ENCODE measurements at places on chromosomes 3 and 15. TPM values are rescaled to one million over a fixed set of nuclear protein-coding genes. Genes with fewer than 3 reads are reported as not detected.

The FGF7 gene
- 22.2 TPM for polyA plus RNA-seq

The GOLGA8T gene
- polyA plus RNA-seq = not detected

The ZNF621 gene
- 11.0 TPM for polyA plus RNA-seq

The THPO gene
- 1.6 TPM for polyA plus RNA-seq

The PLSCR4 gene
- 22.4 TPM for polyA plus RNA-seq

The GPR62 gene
- 0.43 TPM for polyA plus RNA-seq

The C3orf85 gene
- polyA plus RNA-seq = not detected

The LCTL gene
- 0.12 TPM for polyA plus RNA-seq

The GOLGA8J gene
- polyA plus RNA-seq = 0.38 TPM

The MESP2 gene
- polyA plus RNA-seq = 0.65 TPM

The SIDT1 gene
- 1.5 TPM for polyA plus RNA-seq

The HGD gene
- 0.10 TPM for polyA plus RNA-seq

The PDE8A gene
- 18.5 TPM for polyA plus RNA-seq

The FBXO40 gene
- polyA plus RNA-seq = 2.3 TPM

GRCh38 chr15:27884726-27885125, 214.4 kb downstream of the OCA2 start:
- DNase-seq = peak; percentile 20

DNA sequence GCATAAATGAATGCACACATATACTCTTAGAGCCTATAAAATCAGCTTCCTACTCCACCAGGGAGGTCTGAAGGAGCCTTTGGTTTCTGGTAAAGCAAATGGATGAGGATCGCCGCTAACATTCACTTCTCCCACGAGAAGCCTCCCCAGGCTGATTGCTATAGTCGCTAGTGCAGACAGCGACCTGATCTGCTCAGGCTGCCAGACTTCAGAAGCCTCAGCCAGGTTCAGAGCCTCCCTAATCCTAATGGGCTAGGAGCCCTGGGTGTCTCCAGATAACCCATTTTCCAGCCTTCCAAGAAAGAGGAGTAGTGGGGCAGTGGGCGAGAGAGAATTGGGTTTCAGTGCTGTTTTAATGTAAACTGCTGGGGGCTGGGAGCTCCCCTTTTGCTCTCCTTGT, 35.4 kb downstream of the TPM1 start:
- no peak for DNase-seq

DNA sequence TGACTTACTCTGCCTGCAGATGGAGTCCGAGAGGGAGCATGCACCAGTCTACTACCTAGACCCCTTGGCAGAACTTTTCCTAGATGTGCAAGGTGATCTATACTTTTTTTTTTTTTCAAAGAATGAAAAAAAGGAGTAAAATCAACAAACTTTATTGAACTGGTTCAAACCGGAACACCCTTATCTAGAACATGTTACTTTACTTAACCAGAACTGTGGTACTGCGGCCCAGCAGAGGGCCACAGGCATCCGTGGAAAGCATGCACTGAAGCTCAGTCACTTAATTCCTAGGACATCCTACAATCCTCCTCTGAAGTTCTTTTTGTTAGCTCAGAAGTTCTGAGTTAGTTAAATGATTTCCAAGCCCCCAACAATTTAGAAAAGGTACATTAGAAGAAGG, 21.6 kb downstream of the CHAC1 start:
- DNase-seq = no peak

DNA sequence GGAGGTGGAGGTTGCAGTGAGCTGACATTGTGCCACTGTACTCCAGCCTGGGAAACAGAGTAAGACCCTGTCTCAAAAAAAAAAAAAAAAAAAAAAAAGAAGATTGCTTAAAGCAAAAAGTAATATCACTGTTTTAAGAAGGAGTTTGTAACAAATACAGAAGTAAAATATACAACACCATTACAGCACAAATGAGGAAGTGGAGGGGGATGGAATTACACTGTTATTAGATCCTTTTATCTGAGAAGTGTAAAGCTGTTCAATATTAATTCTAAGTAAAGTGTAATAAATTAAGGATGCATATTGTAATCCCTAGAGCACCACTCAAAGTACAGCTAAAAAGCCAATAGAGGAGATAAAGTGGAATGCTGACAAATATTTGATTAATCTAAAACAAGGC, 47.0 kb upstream of the SNRPA1 start:
- no peak for DNase-seq

DNA sequence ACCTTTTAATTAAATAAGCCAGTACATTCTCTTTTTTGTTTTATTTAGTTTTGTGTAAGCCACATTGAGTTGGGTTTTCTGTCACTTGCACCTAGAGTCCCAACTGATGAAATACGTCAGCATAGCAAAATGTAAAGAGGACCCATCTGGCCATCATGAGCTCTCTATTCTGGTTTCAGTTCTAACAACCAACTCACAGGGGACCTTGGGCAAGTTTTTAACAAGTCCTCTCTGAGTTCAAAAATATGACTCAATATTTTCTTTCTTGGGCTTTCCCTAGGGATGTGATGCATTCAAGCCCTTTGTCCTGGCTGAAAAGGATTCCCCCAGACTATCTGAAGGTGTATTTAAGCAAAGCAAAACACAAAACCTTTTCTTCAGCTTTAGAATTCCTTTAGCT, 32.9 kb downstream of the PLCH1 start:
- DNase-seq = no peak

GRCh38 chr15:76168237-76168984, 108.6 kb downstream of the TMEM266 start:
- DNase-seq = no peak

- DNase-seq = no peak
These were observed 70.0 kb upstream of the CCDC54 start for GRCh38 chr3:107307205-107307604.

DNA sequence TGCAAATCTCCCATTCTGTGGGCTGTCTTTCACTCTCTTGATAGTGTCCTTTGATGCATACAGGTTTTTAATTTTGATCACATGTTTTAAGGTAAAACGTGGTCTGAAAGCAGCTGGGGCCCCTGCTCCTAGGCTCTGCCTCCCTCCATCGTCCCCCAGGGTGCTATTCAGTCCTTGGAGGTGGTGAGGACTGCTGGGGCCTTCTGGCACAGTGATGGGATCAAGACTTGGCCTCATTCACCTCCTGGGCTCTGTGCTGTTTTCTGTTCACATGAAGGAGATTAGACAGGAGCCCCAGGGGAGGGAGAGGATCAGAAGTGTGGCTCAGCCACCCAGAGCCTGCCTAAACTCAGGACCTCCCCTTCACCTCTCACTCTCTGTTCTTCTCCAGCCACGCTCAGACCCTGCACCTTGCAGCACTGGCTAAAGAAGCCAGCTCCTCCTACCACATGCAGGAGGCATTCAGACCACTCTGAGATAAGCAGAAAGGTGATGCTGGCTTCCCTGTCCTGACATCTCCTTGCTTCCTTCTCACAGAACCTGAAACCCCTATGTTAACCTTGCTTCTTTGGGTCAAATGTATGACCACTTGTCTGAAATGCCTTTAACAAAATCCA, 43.9 kb downstream of the PAQR5 start:
- DNase-seq = no peak

- DNase-seq = no peak
These were observed 58.9 kb downstream of the TMEM41A start for GRCh38 chr3:185439745-185440466.

DNA sequence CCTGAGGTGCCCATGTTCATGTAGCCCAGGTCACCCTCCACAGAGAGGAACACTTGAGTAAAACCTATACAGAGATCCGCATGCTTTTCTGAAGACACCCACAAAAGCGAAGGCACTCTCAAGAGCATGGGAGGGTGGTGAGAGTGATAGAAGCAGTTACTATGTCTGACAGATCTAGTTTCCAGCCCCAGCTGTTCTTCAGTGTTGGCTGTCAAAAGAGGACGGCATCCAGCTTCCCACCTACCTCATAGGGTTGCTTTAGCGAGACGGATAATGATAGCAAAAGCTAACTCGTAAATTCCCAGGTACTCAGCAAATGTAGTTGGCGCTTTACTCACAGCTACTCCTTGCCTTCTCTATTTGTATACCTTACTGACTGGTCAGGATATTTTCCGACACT, 3.0 kb upstream of the MEX3B start:
- no peak for DNase-seq

- DNase-seq = no peak
These were observed 6.4 kb downstream of the CFAP20DC start for GRCh38 chr3:59043391-59043790.

- DNase-seq = no peak
These were observed 551.5 kb downstream of the FOXP1 start for GRCh38 chr3:71031914-71032521.

DNA sequence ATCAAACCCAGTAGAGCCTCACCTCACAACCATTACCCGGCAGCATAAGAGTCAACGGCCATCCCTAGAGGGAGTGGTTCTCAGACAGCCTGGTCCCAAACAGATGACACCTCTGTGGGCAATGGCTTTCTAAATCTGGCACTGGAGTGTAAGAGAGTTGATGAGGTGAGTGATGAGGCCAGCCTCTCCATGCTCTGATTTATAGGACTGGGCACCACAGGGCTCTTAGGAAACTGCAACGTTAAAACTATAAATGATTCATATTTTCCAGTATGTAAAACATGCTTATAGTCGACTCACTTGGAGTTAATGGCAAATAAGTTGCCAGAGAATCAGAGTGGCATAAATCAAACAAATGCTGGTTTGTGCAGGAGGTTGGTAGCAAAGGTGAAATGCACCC, 187.7 kb downstream of the GREM1 start:
- no peak for DNase-seq

DNA sequence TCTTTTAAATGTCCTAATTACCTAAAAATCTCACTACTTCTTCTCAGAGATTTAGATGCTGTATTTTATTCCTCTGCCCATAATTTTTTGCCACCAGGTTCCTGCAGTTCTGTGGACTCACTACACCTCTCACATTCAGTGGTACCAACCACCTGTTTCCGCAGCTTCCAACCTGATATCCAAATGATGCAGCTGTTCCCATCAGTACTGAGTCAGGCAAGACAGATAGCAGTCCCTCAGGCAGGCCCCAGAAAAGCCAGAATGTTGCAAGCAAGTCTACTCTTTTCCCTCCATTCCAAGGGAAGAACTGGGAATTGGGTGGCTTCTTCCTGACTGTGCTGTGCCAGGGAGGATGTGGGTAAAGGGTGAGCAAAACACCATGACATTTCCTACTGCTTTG, 39.0 kb downstream of the MNS1 start:
- peak; percentile 7 for DNase-seq

- DNase-seq = no peak
These were observed 679.2 kb downstream of the NTRK3 start for GRCh38 chr15:87577336-87577735.

- DNase-seq = no peak
These were observed 261.7 kb downstream of the ULK4 start for GRCh38 chr3:41700155-41700554.

DNA sequence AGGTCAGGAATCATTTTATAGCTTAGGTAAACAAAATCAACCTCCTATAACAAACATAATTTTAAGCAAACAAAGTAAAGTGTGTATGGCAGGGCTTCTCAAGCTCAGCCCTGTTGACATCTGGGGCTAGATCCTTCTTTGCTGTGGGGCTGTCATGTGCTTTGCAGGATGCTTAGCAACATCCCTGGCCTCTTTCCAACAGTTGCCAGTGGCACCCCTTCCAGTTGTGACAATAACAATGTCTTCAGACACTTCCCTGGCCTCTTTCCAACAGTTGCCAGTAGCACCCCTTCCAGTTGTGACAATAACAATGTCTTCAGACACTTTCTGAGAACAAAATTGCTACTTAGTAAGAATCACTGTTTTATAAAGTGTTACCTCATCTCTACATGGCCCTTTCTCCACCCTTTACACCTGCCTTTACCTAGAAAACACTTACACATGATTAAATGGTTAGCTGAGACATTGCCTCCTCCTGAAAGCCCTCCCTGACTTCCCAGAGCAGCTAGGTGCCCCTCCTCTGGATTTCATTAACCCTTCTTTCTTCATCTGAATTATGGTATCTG, 194.0 kb upstream of the LMCD1 start:
- DNase-seq = no peak

GRCh38 chr15:48914717-48915116, 36.8 kb downstream of the EID1 start:
- no peak for DNase-seq

DNA sequence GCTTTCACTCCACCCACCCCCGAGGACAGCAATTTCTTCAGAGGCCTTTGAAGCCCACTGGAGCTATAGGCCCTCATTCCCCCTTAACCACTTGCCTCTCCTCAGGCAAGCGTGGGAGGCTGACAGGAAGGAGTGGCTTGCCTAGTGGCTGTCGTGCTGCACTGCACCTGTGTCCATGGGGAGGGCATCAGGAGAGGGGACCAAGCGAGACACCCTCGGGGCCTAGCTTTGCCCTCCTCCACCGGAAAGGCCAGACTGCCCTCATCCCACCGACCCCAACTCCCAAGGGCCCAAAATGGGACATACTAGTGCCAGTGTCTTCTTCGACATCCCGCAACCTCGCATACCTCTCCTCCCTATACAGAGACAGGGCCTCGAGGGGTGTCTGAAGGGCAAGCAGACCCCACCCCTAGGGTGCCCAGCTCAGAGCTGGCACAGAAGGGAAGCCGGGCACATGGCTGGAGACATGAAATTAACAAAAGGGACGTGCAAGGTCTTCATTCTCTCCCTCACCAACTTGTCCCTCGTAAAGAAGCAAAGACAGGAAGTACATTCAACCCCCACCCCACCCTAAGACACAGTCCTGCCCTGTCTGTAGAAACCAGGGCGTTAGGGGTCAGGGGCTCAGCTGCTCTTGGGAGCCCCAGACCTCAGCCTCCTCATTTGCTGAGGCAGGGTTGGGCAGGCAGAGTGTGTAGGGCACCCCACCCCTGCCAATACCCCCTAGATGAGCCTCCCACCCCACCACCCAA, 24.3 kb downstream of the VIPR1 start:
- no peak for DNase-seq

GRCh38 chr3:170442947-170443346, 24.3 kb downstream of the CLDN11 start:
- DNase-seq = no peak

GRCh38 chr3:57952208-57952631, 56.0 kb upstream of the FLNB start:
- peak; percentile 71 for DNase-seq

DNA sequence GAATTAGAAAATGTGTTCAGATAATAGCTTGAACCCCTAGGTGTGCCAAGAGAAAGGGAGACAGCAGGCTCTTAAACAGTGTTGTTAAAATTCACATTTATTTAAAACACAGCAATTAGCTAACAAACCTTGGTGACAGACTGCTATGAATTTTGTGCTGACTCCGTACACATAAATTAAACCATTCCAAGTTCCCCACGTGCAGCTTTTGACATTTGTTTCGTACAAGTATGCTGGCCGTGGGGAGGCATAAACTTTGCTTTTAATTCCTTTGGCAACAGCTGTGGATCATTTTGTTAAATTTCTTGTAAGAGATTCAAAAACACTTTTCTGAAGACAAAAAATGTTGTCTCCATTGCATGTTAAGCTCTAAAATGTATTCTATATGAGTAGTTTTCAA, 465.3 kb downstream of the FGF12 start:
- no peak for DNase-seq

GRCh38 chr3:31379598-31379997, 153.1 kb upstream of the STT3B start:
- no peak for DNase-seq

- no peak for DNase-seq
These were observed 169.8 kb downstream of the POTEB3 start for GRCh38 chr15:21270474-21270873.

- DNase-seq = no peak
These were observed 13.4 kb upstream of the CTDSPL2 start for GRCh38 chr15:44414001-44414400.

GRCh38 chr3:17949101-17949500, 206.7 kb upstream of the TBC1D5 start:
- no peak for DNase-seq

- DNase-seq = no peak
These were observed 22.7 kb upstream of the PAQR5 start for GRCh38 chr15:69275933-69276560.

GRCh38 chr3:12198301-12198700, 39.6 kb upstream of the TIMP4 start:
- DNase-seq = no peak
